Pulmonary artery endothelial cell (primary cell): ENCODE measurements at places on chromosomes 11 and 22.

DNA sequence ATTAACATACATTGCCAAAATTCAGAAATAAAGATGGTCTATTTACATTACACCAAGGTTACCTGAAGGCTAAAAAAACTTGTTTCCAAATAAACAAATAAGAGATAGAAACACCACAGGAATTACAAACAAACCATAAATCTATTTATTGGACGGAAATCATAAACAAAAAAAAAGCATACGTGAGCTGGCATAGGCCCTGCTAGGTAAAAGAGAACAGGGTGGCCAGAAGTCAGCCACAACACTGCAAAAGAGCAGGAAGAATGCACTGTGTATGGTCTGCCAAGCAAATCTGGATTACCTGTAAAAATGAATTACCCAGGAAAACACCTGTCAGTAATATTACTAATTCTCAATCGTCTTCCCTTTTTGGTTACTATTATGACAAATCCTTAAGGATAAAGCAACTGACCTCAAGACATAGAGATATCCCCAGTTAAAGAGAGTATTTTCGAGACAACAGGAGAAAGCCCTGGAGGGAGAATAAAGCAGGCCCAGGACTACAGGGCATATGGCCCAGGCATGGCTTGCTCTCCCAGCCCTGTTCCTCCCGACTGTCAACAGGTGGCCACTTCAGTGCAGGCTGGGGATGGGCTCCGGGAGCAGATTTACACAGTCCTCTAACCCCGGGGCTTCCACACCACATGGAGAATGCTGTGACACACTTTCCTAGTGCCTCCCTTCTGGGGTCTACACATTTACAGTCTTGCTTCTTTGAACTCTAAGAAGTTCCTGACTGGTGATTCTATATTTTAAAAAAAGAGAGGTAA is 18.0 kb downstream of the PPP2R1B start:
- no peak for DNase-seq

DNA sequence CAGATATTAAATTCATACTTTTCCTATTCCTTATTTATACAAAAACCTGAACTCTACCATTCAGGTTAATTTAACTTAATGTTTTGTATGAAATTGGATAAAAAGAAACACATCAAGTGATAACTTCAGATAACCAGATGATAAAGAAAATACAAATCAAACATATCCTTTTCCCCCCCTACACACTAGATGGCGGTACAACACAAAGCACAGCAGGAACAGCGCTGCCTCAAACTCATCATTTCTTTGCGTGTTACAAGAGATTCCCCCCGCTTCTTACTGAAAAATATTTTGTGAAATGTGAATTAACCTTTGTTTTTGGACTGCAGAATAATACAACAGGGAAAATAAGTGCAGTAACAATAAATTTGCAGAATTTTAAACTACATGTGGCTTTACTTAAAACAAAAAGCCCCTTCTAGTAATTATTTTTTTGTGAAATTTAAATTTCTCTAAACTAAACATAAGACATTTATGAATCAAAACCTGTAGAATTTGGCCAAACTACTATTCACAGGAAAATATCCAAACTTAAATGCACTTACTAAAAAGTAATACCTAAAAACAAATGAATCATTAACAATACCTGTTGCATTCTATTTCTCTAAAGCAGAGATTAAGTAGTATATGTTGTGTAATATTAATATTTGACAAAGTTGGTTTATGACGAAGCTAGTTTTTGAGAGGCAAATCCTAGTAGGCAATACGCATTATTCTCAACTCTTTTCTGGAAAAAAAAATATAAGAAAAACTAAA is 74.4 kb downstream of the ARHGAP32 start:
- peak; percentile 26 for DNase-seq

GRCh38 chr11:46380340-46381047 is 975 bp upstream of the MDK start:
- no peak for DNase-seq

- DNase-seq, result no peak
Measured at GRCh38 chr22:36443198-36443770, 38.2 kb downstream of the TXN2 start.

DNA sequence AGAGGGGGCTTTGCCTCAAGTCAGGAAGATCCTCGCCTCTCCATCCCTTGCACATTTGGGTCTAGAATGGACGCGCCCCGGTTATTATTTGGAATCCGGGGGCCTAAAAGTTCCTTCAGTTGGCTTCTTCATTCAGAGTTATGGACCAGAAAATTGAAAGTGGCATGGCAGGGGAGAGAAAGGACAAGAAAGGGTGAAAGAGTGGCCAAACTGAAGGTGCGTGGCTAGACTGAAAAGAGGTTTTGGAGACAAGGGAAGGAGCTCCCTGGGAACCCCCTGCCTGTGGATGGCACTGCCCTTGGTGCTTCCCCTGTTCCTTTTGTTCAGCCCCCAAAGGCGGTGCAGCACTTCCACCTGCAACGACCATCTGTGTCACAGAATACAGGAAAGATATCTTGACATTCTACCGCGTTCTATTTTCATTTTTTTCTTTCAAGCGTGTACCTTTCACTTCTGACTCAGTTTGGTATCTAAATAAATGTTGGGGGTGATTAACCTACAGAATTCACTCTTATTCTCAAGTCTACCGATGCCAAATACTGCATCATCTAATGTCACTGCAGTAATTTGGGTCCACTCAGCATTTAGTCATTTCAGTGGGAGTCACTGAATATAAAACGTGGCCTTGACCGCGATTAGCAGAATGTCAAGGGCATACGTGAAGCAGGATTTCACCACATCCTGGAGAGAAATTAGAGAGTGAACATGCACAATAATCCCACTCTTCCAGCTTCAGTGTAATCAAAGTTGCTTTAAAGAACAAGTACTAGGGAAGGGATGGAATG is 88.1 kb upstream of the ARHGAP32 start:
- DNase-seq, result no peak

DNA sequence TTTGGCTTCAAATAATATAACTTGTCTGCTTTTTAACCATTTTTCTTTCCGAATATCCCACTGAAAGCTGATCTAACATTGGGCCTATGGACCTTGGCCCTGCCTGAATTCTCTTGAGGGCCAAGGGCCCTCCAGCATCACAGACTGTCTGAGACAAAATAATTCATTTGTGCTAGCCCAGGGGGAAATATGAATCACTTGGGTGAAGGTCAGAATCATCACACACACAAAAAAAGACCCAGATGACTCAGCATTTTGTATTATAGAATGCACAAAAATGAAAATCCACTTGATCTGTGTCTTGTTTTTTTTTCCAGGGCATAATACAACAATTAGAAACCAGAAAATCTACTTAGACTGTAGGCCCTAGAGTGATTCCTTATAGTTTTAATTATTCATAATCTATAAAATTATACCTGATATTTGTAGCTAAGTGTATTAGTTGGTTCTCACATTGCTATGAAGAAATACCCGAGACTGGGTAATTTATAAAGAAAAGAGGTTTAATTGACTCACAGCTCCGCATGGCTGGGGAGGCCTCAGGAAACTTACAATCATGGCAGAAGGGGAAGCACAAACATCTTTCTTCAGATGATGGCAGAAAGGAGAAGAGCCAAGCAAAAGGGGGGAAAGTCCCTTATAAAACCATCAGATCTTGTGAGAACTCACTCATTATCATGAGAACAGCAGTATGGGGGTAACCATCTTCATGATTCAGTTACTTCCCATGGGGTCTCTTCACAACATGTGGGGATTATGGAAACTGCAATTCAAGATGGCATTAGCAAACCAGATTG is 15.6 kb upstream of the RDX start:
- DNase-seq, result peak; percentile 33

- no peak for DNase-seq
Measured at GRCh38 chr11:117096201-117096991, 1.8 kb downstream of the SIK3 start.

DNA sequence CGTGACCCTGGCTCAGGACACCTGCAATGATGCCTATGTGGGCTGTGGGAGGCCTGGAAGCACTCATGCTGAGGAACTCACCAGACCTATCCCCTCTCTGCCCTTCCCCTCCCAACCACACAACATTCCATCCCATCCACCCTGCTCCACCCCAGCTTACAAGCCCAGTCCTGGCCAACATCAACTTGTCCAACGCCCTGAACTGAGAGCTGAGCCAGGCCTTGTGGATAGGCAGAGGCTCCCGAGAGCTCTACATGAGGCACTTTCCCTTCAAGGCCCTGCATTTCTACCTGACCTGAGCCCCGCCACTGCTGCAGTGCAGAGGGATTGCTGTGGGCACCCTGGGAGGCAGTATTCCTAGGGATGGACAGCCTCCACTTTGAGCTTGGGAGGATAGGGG is 112.4 kb downstream of the PDE2A start:
- no peak for DNase-seq

DNA sequence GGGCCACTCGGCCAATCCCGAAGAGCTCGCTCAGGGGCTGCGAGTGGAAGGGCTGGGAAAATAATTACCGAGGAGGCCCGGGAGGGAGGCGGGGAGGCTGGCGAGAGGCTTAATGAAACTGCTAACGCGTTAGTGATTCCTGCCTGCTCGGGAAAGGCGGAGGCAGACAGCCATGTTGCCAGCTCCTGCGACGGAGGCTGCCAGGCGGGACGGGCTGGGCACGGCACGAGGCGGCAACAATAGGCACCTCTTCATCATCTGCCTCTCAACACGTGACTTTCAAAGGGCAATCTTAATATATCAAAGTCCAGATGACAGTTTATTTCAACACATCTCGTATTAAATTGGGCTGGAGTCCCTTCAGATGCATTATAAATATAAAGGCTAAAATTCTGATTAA is 68.0 kb upstream of the TCF20 start:
- DNase-seq, result no peak

DNA sequence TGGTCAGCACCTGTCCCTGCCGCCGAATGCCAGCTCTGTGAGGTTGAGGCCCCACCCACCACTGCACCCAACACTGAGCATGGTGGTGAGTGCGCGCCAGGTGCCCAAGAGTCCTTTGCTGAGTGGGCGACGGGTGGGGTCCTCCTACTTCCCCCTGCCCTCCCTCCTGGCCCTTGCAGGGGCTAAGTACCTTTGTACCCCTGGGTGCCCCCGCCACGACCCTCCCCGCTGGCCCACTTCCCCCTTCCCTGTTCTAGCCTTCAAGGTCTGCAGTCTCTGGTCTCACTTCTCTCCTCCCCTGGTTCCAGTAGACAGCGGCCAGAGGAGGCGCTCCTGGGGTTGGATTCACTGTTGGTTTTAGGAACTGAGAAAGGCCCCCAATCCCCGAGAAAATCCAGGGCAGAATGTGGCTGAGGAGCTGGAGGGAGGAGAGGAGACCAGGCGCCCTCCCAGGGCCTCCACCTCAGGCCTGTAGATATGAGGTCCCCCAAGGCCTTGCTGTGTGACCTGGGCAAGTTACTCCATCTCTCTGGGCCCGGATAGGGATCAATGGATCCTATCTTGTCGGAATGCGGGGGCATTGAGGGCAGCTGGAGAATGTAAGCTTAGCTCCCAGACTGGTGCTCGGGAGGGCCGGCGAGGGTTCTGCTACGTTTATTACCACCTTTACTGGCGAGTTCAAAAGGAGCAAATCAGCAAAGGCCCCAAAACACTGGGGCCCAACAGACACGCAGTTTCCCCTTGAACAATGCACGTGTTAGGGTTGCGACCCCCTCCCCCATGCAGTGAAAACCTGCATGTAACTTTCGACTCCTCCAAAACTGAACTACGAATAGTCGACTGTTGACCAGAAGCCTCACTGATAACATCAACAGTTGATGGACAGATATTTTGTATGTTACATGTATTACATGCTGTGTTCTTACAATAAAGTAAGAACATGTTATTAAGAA is 31.9 kb upstream of the SMIM38 start:
- DNase-seq, result no peak

DNA sequence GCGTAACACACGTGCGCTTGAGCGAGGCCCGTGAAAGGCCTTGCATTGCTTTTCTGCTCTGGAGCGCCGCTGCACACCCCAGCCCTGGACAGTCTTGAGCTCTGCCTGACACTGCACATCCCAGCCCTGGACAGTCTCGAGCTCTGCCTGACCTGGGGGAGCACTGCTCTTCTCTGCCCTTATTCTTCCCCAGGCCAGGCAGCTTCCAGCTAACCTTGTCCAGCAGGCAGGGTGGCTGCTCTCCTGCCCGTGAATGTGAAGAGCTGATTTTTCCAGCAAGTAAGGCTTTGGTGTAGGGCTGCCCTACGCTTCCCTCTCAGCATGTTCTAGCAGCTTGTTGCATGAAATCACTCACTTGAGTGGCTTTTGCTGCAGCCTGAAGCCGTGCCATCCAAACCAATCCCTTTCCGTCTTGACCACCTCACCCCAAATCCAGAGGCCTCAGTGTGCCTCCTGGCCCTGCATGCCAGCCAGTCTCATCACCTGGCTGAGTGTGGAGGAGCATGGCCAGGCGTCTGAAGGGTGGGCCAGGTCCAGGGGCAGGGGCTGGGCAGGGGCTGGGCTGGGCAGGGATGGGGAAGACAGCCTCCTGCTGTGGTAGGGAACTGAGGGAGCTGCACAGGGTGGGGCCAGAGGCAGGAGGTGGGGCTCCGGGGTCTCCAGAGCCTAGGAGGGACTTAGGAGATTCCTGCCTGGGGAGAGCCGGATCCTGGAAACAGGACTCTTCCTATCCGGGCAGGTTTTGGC is 89.5 kb upstream of the B3GAT1 start:
- DNase-seq, result no peak

DNA sequence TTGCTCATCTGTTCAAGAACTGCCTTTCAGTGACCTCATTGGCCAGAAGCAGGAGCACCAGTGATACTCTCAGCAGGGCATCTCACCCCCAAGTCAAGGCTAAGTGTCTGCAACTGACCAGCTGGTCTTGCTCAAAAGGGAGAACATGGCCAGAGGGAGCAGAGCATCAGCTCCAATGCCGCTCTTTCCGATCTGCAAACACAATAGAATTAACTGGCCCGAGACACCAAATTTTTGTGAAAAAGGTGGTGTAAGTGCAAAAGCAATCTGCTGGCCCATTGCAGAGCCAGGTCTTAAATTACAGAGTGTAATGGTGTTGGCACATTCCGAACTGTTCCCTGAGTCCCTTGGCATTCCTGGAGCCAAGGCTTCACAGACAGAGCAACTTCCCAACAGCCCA is 97.0 kb downstream of the PKNOX2 start:
- DNase-seq, result no peak

DNA sequence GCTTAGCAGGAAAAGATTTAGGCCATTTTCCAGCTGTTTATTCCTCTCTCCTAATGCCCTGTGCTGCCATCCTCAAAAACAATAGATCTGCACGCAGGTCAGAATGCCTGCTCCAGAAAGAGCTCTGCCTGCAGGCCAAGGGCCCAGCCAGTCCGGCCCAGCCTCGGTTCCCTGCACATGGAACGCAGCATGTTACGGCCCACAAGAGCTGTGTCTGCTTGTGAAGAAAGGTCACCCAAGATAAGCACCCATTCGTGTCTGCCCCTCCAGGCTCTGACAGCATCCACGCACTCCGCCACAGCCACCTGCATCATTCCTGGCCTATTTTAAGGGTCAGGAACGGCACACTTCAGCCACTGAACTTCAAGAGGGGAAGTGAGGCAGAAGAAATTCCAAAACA is 152.2 kb downstream of the SPATA19 start:
- no peak for DNase-seq

GRCh38 chr11:32435152-32435480 is 223 bp downstream of the WT1 start:
- no peak for DNase-seq

DNA sequence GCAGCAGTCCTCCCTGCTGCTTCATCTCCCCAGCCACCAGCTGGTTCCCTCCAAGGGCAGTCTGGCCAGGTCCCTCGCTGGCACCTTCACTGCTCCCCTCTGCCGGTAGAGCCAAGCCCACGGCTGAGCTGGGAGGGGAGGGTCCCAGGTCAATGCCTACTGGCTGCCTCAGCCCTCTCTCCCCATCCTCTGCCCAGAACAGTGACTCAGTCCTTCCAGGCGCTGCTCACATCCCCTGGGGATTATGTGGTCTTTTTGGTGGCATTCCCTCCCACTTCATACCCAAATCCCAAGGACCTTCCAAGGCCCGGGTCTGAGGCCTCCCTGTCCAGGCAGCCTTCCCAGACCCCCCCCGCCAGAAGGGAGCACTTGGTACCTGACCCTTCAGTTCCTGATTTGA is 44.9 kb downstream of the WNT7B start:
- DNase-seq, result no peak
